Panc1 (cell line): ENCODE measurements at places on chromosomes 1 and 21. TPM values are rescaled to one million over a fixed set of nuclear protein-coding genes. Genes with fewer than 3 reads are reported as not detected.

- H3K27me3 ChIP-seq, result no peaks in the 10 kb centered on the region
- peak overlapping the region; percentile 82 for H3K4me3 ChIP-seq
- H3K4me1 ChIP-seq, result peaks cover 56% of the 10 kb centered on the region
- DNase-seq, result no peak
Measured at GRCh38 chr1:155977690-155978324, 540 bp downstream of the ARHGEF2 start.

- H3K4me1 ChIP-seq, result peaks cover 6% of the 10 kb centered on the region; the same call in 1 of the 2 replicates
- no peak overlapping the region for H3K4me3 ChIP-seq
- no peak overlapping the region for H3K27ac ChIP-seq
- H3K36me3 ChIP-seq, result no peaks in the 10 kb centered on the region
Measured at GRCh38 chr1:200238311-200238710, 171.5 kb downstream of the ZNF281 start.

- no peaks in the 10 kb centered on the region for H3K36me3 ChIP-seq
- H3K27me3 ChIP-seq, result no peaks in the 10 kb centered on the region
- no peak for DNase-seq
- H3K4me1 ChIP-seq, result no peaks in the 10 kb centered on the region
- no peak overlapping the region for H3K27ac ChIP-seq
- no peak overlapping the region for H3K4me3 ChIP-seq
Measured at GRCh38 chr21:40215941-40216340, 348.7 kb downstream of the PCP4 start.

- H3K27me3 ChIP-seq, result no peaks in the 10 kb centered on the region
- DNase-seq, result peak; percentile 64
- H3K36me3 ChIP-seq, result no peaks in the 10 kb centered on the region
- H3K4me3 ChIP-seq, result no peak overlapping the region
- no peaks in the 10 kb centered on the region for H3K4me1 ChIP-seq
Measured at GRCh38 chr1:40612345-40612831, 53.1 kb downstream of the RIMS3 start.

DNA sequence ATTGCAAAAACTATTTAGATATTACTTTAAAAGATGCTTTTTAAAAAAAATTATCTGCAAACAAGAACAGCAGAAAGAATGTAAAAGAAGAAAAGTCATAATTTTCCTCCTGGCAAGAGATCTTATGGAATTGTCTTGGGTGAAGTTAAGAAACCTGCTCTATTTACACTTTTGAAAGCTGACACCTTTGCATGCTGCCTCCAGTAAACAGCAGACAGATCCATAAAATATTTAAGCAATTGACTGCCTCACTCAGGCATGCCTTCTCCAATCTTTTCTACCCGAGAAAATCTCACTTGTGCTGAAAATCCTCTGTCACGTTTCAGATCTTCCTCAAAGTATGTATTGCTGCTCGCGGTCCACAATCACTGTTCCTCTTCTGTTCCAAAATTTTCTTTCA is 107.9 kb upstream of the ZP4 start:
- H3K27ac ChIP-seq, result no peak overlapping the region
- H3K4me1 ChIP-seq, result no peaks in the 10 kb centered on the region
- no peak for DNase-seq
- H3K36me3 ChIP-seq, result no peaks in the 10 kb centered on the region
- no peaks in the 10 kb centered on the region for H3K27me3 ChIP-seq

- no peak overlapping the region for H3K4me3 ChIP-seq
- H3K36me3 ChIP-seq, result no peaks in the 10 kb centered on the region
- H3K27ac ChIP-seq, result no peak overlapping the region
- H3K27me3 ChIP-seq, result no peaks in the 10 kb centered on the region
Measured at GRCh38 chr1:244160455-244161235, 109.6 kb downstream of the ZBTB18 start.

GRCh38 chr1:24694380-24694843 is 50.8 kb upstream of the CLIC4 start:
- H3K4me3 ChIP-seq, result no peak overlapping the region
- no peak for DNase-seq
- H3K27me3 ChIP-seq, result no peaks in the 10 kb centered on the region

GRCh38 chr1:27719286-27720251 is 6.2 kb upstream of the FAM76A start:
- H3K4me1 ChIP-seq, result no peaks in the 10 kb centered on the region
- H3K27me3 ChIP-seq, result peaks cover 3% of the 10 kb centered on the region; the same call in 1 of the 2 replicates
- no peak overlapping the region for H3K4me3 ChIP-seq
- DNase-seq, result no peak
- no peaks in the 10 kb centered on the region for H3K36me3 ChIP-seq

DNA sequence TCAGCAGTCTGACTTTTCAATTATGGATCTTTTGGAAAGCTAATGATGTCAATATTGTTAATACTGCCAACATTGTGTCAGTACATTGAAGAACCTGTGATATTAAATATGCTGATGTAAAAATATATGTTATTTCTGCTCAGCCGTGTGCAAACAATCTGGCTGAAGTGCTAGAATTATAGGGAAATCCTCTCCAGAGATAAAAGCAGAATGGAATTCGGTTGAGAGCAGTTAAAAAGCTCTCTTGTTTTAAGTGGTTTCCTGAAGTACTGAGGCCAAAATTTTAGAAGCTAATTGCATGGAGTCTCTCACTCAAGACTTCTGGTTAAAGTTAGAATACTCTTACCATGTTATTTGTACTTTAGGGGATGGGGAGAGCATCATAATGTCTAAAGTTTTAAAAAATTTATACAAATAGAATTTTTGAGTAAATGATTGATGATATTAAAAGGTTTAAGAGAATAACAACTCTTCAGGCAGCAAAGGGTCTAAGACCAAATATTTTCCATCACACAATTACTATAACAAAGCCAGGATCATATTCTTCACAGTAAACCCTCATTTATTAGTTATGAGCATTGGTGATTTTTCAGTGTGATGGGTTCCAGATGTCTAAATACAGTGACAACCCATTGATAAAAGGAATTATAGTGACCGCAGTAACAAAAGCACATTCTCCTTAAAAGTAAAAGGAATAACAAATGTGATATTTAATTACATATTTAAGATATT is 834.2 kb upstream of the CXADR start:
- H3K27me3 ChIP-seq, result no peaks in the 10 kb centered on the region
- H3K27ac ChIP-seq, result no peak overlapping the region
- no peaks in the 10 kb centered on the region for H3K36me3 ChIP-seq
- DNase-seq, result no peak
- H3K4me3 ChIP-seq, result no peak overlapping the region

DNA sequence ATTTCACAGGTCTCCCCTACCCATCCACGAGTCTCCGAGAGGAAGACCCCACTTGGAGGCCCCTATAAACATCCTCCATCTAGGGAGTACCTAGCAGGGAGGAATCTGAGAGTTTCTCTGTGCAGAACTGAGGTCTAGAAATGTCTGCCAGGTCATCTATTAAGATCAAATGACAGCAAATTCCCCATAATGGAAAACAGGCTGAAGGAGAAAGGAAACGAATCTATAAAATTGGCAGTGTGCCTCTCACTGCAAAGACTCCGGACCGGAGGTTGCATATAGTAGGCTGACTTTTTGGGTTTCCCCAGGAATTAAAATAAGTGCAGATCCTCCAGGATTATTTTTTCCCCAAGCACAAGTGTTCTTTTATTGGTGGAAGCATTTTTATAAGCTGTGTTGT is 57.7 kb downstream of the NMNAT2 start:
- H3K36me3 ChIP-seq, result no peaks in the 10 kb centered on the region
- H3K27me3 ChIP-seq, result peaks cover 4% of the 10 kb centered on the region; the same call in 1 of the 2 replicates
- H3K27ac ChIP-seq, result no peak overlapping the region
- H3K4me1 ChIP-seq, result no peaks in the 10 kb centered on the region

DNA sequence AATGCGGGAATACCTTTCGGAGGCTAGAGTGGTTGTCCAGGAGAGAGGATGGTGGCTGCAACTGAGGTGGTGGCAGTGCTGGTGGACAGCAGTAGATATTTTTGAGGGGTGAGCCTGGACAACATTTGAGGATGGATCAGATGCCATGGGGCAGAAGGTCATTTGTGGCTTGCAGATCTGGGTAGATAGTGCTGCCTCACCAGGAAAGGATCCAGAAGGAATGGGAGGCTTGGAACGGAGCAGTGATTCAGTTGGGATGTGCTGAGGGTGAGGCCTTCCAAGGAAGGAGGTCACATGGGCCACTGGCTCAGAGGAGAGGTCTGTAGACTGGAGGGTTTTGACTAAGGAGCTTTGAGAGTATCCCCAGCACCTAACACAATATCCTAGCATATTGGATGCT is 110.8 kb upstream of the KAZN start:
- peak overlapping the region; percentile 48; the same call in 1 of the 2 replicates for H3K27ac ChIP-seq
- H3K27me3 ChIP-seq, result no peaks in the 10 kb centered on the region
- no peak for DNase-seq
- H3K4me3 ChIP-seq, result no peak overlapping the region
- 0 out of 2 replicates have a peak, but pooled peaks cover 2% of the 10 kb centered on the region for H3K4me1 ChIP-seq
- H3K36me3 ChIP-seq, result no peaks in the 10 kb centered on the region

DNA sequence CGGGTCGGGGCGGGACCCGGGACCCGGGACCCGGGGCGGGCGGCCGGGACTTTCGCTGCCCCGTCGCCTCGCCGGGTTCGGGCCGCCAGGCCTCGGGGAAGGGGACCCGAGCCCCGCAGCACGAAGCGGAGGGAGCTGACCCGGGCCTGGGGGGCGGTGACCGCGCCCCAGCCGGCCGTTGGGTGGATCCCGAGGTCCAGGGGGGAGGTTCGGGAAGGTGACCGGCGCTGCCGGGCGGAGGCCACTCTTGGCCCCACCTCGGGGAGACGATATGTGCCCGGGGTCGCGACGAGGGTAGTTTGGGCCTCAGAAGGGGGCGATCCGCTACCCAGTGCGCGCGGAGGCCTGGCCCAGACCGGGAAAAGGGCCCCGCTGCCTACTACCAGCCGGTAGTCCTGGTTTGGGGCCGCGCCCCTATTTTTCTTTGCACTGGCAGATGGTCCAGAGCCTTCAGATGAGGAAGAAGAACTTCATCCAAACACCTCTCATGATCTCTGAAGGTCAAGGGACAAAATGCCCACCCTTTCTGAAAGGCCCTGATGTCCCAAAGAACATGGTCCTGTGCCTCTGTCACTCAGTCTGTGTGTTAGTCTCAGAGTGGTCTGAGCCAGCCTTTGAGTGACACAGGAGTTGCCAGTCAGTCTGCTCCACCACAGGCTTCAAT is 766 bp downstream of the AGO4 start:
- H3K27me3 ChIP-seq, result no peaks in the 10 kb centered on the region

DNA sequence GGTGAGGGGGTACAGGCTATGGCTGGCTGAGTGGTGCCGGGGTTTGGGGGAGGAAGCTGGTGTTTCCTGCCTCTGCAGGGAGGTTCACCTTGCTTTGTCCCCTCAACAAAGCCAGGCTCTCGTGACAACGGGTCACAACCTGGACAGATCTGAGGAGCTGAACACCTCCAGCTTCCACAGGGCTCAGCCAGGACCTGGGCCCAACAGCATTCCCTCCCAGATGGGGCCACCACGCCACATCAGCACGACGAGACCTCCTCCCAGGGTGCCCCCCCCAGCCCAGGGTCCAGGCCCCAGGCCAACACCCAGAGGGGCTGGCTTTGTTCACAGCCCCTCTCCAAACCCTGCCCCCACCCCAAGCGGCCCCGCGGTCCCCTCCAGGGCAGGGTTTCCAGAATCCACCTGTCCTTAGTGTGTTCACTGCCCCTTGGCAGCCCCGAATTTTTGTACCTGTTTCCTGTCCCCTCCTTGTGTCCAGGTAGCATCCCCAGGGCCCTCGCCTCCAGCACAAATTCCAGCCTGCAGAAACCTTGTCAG is 34.7 kb downstream of the UBE2G2 start:
- no peak overlapping the region for H3K27ac ChIP-seq
- no peak overlapping the region for H3K4me3 ChIP-seq
- H3K4me1 ChIP-seq, result peaks cover 5% of the 10 kb centered on the region; the same call in 1 of the 2 replicates

GRCh38 chr1:87958716-87959115 is 630.0 kb downstream of the LMO4 start:
- H3K36me3 ChIP-seq, result no peaks in the 10 kb centered on the region
- DNase-seq, result no peak
- no peaks in the 10 kb centered on the region for H3K4me1 ChIP-seq

GRCh38 chr1:154170547-154171222 is 15.8 kb upstream of the NUP210L start:
- H3K4me1 ChIP-seq, result no peaks in the 10 kb centered on the region
- no peaks in the 10 kb centered on the region for H3K27me3 ChIP-seq
- no peak overlapping the region for H3K27ac ChIP-seq
- no peak overlapping the region for H3K4me3 ChIP-seq
- DNase-seq, result no peak

The DMRTA2 gene
- total RNA-seq, result not detected

The TMEM59 gene
- total RNA-seq, result 174 TPM

The AGMAT gene
- total RNA-seq, result 3.1 TPM

The NCF2 gene
- total RNA-seq, result 0.10 TPM

The CORT gene
- total RNA-seq, result 0.41 TPM
